ENCODE measurements at places on chromosomes 3 and 15.

DNA sequence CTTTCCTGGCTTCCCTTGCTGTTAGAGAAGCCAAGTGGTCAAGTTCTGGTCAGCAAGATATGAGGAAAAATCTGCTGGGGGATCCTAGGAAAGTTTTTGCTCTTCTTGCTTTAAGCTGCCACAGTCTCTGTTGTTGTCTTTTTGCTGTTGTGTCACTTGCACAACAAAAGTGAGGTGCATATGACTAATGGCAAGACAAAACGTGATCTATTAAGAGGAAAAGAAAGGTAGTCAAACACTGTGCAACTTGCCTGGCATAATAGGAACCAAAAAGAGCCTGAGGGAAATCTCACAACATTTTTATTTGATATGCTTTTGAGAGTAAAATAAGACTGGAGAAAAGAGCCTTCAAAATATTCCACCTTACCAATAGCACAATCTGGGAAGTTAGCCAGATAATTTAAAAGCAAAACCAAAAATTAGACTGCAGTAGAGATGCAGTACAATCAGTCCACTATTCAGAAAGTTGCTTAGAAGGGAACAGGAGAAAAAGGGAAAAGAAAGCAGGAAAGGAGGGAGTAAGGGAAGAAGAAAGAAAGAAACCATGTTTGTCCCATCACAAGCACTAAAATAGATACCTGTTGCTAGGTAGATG lies 110.0 kb upstream of the SLC4A7 start:
- DNase-seq = no peak

GRCh38 chr15:35667908-35668307 lies 121.9 kb upstream of the DPH6 start:
- DNase-seq = no peak

DNA sequence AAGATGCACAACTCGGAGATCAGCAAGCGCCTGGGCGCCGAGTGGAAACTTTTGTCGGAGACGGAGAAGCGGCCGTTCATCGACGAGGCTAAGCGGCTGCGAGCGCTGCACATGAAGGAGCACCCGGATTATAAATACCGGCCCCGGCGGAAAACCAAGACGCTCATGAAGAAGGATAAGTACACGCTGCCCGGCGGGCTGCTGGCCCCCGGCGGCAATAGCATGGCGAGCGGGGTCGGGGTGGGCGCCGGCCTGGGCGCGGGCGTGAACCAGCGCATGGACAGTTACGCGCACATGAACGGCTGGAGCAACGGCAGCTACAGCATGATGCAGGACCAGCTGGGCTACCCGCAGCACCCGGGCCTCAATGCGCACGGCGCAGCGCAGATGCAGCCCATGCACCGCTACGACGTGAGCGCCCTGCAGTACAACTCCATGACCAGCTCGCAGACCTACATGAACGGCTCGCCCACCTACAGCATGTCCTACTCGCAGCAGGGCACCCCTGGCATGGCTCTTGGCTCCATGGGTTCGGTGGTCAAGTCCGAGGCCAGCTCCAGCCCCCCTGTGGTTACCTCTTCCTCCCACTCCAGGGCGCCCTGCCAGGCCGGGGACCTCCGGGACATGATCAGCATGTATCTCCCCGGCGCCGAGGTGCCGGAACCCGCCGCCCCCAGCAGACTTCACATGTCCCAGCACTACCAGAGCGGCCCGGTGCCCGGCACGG lies 991 bp downstream of the SOX2 start:
- no peak for DNase-seq

DNA sequence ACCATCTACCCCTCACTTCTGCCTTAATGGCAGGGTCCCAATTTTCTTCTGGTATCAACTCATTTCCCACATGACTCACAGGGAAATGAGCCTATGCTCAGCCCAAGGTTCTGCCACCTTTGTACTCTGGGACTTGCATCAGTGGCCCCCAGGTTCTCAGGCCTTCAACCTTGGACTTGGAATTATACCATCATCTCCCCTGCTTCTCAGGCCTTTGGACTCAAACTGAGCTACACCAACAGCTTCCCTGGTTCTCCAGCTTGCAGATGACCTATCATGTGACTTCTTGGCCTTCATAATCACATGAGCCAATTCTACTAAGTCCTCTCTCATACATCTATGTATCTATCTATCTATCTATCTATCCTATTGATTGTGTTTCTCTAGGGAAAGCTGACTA lies 149.5 kb downstream of the PLCH1 start:
- DNase-seq = no peak

DNA sequence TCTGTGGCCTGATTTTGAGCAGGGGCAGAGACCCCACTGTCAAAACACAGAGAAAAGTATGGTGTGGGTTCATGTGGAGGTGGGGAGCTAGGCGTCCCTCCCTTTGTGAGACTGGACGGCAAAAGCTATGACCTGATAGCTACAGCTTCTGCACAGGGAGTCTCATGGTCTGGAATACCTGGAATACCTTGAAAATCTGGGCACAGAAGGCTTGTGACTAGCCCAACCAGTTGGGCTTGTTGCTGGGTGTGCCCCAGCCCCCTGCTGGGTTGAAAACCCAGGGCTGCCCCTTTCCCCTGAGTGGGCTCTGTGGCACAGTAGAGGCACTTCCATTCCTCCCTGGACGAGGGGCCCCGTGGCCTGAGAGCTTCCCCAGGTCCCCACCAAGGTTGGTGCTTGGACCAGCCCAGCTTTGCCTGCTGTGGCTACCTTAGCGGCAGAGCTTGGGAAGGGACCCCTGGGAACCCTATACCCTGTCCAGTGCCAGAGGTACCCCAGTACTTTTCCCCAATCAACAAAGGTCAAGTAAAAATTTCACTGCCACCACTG lies 37.3 kb downstream of the SLC2A2 start:
- DNase-seq = no peak

GRCh38 chr3:1092771-1093170 lies at the start of gene CNTN6:
TSS of gene CNTN6 (plus strand) at chr3:1093024. CDS start at chr3:1148009, 54,985 bp downstream.
- DNase-seq = peak; percentile 5

DNA sequence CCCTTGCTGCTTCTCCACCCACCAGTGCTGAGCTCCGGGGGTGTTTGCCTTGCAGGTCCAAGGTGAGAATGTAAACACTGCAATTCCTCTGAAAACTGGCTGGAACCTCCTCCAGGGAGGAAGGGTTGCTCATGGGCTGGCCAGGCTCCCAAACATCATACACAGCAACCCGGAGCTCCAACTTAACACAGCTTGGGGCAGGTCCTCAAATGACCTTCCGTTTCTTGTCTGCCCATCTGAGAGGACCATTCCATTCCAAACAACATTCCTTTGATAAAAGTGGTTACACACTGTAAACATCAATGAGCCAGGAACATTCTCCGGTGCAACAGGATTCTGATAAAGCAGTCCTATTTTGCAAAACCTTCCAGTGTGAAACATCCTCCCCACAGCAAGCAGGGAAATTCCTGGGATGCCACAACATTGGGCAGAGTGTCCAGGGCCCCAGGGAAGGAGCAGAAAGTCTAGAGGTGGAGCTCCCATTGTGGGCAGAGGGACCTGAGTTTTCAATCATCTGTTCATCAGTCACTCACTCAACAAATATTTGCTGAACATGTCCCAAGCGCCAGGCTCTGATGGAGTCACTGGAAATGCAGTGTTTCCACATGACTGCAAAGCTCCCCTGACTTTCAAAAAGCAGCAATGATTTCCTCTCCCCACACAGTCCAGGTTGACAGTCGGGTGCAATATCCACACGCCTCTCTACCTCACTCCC lies 7.3 kb upstream of the HEG1 start:
- peak; percentile 99 for DNase-seq

- no peak for DNase-seq
These were observed 914.9 kb downstream of the ZPLD1 start for GRCh38 chr3:103349760-103350159.

- no peak for DNase-seq
These were observed 646 bp downstream of the IQCB1 start for GRCh38 chr3:121834157-121834670.

DNA sequence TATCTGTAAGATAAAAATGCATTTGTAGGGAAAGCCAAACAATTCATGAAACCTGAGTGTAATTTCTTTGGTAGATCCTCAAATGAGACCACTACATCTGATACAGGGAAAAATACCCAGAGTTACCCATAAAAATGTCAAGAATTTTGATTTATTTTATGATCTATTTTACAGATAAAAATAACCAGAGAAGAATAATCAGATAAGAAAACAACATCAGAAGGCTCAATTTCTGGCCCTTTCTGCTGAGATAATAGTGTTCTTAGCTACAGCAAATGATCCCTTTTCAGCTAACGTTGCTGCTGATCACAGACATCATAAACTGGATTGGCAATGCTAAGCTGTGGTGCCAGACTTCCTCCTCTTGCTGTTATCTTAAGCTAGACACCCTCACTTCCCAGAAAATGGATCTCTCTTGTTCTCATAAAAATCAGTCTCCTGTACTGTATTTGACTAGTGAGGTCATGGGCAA lies 21.3 kb upstream of the TMEM108 start:
- no peak for DNase-seq

GRCh38 chr3:13264468-13264795 lies 155.7 kb downstream of the NUP210 start:
- DNase-seq = no peak

GRCh38 chr15:67006083-67007065 lies 59.0 kb upstream of the SMAD3 start:
- DNase-seq = no peak

- DNase-seq = no peak
These were observed 91.0 kb upstream of the PLAAT1 start for GRCh38 chr3:193149998-193150397.

- no peak for DNase-seq
These were observed 93.6 kb upstream of the NEO1 start for GRCh38 chr15:72958634-72959033.

DNA sequence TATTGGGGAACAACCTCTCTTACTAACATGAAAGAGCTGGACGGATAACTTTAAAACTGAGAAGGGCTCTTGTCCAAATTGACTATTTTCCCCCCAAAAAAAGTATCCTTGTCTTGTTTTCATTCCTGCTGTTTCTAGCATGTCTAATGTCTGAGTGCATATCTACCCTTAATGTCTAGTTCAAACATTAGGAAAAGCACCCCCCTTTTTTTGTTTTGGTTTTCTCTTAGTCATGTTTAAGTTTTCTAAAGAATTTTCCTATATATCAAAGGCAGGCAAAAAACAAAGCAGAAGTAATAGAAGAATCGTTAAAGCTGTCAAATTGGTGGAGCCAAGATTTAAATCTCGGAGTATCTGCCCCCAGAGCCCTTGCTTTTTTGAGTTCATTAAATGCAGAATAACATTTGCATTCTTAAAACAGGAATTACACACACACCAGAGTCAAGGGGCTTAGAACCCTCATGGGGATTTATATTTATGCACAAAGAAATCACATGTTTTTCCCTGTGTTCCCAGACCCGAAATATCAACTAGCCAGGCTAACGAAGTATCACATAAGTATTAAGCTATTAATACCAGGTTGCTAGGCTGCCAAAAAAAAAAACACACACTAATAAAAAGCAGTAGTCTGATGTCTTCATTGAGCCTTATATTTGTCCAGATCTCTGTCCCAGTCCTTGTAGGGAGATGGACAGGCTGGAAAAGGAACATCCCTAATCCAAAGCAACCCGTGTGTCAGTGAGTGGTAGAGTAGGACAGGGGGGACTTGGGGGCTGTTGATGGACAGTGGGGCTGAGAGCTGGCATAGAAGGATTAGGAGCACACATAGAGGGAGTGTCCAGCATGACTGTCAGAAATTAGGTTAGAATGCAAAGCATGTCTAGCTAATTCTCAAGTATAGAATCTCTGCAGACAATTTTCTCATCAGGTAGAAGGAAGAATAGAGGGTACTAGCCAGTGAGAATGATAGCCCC lies 103.6 kb upstream of the BFSP2 start:
- no peak for DNase-seq

DNA sequence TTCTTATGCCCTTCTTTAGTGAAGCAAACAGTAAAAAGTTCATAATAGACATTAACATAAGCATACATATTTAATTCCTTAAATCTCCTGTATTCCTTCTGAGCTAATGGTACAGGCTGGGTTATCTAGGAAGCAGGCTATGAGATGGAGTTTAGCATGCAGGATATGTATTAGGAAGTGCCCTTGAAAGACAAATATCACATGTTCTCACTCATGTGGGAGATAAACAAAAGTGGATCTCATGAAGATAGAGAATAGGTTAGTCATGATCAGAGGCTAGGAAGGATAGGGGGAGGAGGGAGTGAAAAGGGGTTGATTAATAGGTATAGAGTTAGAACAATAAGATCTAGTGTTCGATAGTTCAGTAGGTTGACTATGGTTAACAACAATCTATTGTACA lies 105.4 kb downstream of the CLASP2 start:
- no peak for DNase-seq

- DNase-seq = no peak
These were observed 2.6 kb downstream of the DPH3 start for GRCh38 chr3:16262174-16262573.

- no peak for DNase-seq
These were observed 24.1 kb downstream of the ARPP21 start for GRCh38 chr3:35663471-35663870.

GRCh38 chr3:170356596-170357175 lies 829 bp upstream of the SKIL start:
- DNase-seq = peak; percentile 86

DNA sequence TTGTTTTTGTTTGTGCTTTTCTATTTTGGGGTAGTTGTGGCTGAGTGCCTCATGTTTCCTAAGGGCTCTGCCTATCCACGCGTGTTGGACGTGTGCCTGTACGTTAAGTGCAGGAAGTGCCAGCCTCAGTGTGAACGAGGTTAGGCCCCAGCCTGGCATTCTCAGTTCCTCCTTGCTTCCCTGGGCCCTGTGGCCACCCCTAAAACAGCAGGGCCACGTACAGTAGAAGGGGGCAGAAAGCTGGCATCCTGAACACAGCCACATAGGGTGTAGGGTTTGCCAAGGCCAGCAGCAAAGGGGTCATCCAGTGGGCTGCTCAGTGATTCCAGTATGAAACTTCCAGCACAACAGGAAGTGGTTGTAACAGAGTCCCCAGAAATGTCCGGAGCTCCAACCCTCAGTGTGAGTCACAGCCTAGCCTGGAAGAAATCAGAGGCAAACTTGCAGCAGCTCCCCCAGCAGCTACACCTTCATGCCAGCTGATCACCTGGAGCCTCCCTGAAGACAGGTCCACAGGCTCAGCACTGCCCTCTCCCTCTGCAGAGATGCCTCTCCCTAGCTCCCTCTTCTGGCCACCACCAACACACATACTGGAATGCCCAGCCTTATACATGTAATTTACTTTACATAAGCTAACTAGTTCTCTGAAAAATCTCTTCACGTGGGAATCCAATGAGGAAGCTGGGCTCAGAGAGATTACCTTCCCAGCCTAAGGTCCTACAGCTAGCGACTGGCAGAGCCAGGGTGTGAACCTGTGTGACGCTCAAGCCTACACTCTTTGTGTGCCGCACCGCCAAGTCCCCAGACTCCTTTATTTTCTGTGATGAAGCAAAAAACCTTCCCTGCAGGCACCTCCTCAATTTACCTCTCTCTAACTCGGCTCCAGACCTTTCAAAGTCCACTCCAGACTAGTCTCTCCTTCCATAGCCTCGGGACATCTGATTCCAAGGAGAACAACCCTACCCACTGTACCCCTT lies 26.6 kb downstream of the ILDR1 start:
- peak; percentile 68 for DNase-seq

GRCh38 chr3:45756055-45756454 lies 40.3 kb downstream of the SLC6A20 start:
- DNase-seq = no peak

All from AG10803 (cell line).